Caco-2 (cell line): ENCODE measurements at places on chromosomes 1 and 21. TPM values are rescaled to one million over a fixed set of nuclear protein-coding genes. Genes with fewer than 3 reads are reported as not detected.

GRCh38 chr1:15850471-15851001 lies 3.0 kb downstream of the SPEN start:
- H3K27ac ChIP-seq = peak overlapping the region; percentile 95
- no peak for DNase-seq
- H3K27me3 ChIP-seq = no peaks in the 10 kb centered on the region
- H3K36me3 ChIP-seq = no peaks in the 10 kb centered on the region

- no peak overlapping the region for H3K27ac ChIP-seq
- no peak overlapping the region for H3K4me3 ChIP-seq
- DNase-seq = no peak
- H3K27me3 ChIP-seq = no peaks in the 10 kb centered on the region
Measured at GRCh38 chr1:46675549-46676314, 4.1 kb downstream of the TEX38 start.

DNA sequence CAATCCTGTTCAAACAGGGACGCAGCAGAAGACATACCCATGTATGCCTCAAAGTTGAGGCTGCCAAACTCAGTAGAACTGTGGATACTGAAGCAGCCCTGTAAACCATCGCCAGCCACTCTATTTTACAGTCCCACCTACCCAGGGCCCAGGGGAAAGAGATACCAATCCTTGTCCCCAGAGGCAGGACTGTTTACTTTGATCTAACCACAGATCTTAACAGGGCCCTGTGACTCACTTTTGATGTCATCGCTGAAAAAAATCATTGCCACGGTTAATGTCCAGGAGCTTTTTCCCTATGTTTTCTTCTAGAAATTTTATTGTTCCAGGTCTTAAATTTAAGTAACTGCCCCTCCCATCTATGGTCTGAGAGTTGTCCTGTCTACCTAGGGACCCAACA lies 538.4 kb upstream of the NCAM2 start:
- H3K4me3 ChIP-seq = no peak overlapping the region
- no peaks in the 10 kb centered on the region for H3K36me3 ChIP-seq
- no peak for DNase-seq
- H3K4me1 ChIP-seq = no peaks in the 10 kb centered on the region

The PLPPR4 gene
- total RNA-seq = not detected in 2 replicates

GRCh38 chr1:9207086-9207485 lies 27.5 kb upstream of the H6PD start:
- H3K4me3 ChIP-seq = no peak overlapping the region
- H3K27ac ChIP-seq = no peak overlapping the region
- H3K36me3 ChIP-seq = no peaks in the 10 kb centered on the region
- no peaks in the 10 kb centered on the region for H3K27me3 ChIP-seq

The SPRR2B gene
- total RNA-seq = not detected in 2 replicates

The C1orf116 gene
- 8.7 and 10.4 TPM in 2 replicates for total RNA-seq
